ENCODE measurements at places on chromosomes 4 and X.

DNA sequence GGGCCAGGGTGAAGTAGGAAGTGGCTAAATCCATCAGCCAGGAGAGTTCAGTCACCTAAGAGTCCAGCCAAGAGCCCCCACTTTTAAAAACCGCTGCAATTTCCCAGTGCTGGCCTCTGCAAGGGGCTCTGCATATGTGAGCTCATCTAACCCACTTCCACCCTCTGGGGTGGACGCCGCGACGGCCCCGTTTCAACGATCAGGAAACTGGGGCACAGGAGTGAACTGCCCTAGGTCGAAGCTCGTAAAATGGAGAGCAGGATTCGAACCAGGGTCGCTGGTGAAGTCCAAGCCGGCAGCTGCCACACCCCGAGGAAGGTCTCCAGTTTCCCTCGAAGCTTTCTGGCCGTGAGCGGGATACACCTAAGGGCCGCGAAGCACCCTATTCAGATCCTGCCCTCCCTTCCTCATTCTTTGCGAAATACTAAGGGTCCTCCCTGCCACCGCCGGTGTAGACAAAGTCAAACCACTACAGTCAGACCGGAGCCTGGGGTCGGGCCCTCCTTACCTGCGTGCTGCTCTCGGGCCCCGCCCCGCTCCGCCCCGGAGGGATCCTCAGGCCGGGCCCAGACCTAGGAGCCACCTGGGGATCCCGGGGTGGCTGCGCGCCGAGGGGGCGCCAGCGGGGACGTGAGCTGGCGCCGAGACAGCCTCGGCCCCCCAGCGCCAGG, 446 bp downstream of the EVC2 start:
- DNase-seq, result no peak

- DNase-seq, result no peak
Measured at GRCh38 chr4:41678951-41679350, 69.6 kb downstream of the PHOX2B start.

- peak; percentile 52 for DNase-seq
Measured at GRCh38 chr4:176320340-176320975, 692 bp downstream of the SPCS3 start.

DNA sequence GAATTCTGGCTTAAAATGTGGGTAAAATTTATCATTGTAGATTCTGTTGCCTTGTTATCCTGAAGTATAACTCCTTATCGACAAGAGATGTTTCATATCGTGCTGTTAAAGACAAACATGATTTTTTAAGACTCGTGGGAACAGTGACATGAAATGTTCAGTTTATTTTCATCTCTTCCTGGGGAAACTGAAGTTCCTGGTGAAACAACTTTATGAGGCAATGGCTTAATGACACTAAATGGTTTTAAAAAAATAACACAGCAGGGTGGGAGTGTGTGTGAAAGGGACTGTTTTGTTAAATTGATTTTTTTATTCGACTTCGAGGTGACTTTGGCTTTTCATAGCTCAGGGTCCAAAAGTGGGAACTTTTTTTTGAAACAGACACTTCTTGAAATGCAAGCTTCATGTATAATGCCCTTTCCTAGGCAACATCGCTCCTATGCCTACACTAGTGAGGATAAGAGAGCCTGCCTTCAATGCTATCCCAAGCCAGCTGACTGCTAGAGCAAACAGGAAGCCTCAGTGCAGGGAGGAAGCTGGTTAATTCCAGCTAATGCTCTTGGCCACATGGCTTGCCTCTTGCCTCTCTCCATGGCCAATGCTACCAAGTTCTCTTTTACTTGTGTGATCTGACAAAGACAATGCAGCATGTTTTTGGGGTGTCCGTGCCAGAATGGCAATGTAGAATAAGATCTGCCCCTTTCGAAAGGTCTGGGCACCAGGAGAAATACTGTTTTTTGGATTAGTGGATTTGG, 80.9 kb upstream of the PLAC1 start:
- DNase-seq, result peak; percentile 13

GRCh38 chr4:8381814-8382581, 58.5 kb downstream of the ACOX3 start:
- no peak for DNase-seq

- DNase-seq, result no peak
Measured at GRCh38 chrX:149453906-149454822, 50.9 kb downstream of the IDS start.

- no peak for DNase-seq
Measured at GRCh38 chr4:152780267-152780778, 569 bp downstream of the ARFIP1 start.

GRCh38 chr4:181819946-181820345, 423.3 kb upstream of the TENM3 start:
- no peak for DNase-seq

GRCh38 chr4:105859233-105859632, 36.0 kb upstream of the NPNT start:
- DNase-seq, result no peak

- no peak for DNase-seq
Measured at GRCh38 chrX:150753357-150753756, 60.2 kb downstream of the MTMR1 start.

DNA sequence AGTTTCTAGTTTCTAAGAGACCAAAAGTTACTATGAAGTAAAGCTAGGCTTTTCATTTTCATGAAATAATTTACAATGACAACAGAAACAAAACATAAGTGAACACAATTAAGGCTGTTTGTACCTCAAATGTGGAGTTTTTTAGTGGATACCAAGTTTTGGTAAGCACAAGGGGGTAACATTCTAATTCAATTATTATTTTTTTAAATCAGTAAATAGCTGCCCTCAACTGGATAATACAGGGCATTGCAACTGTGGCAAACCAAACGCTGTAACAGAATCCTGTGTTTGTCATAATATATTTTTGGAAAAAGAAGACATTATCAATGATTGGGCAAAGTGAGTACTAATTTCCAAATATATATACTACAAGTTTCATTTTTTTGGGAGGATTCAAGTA, 150.3 kb downstream of the FBXW7 start:
- DNase-seq, result no peak

DNA sequence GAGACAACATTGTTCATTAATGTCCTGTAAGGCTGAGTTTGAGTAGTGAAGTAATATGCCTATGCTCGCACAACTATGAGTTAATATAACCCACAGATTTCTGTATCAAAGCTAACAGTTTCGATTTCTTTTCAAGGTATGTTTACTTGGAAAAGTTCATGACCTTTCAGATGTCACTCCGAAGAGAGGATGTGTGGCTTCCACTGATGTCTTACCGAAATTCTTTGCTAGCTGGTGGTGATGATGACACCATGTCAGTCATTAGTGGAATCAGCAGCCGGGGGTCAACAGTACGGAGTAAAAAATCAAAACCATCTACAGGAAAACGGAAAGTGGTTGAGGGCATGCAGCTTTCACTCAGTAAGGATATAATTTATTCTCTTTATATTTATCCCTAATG, 124.9 kb downstream of the STAG2 start:
- DNase-seq, result no peak

DNA sequence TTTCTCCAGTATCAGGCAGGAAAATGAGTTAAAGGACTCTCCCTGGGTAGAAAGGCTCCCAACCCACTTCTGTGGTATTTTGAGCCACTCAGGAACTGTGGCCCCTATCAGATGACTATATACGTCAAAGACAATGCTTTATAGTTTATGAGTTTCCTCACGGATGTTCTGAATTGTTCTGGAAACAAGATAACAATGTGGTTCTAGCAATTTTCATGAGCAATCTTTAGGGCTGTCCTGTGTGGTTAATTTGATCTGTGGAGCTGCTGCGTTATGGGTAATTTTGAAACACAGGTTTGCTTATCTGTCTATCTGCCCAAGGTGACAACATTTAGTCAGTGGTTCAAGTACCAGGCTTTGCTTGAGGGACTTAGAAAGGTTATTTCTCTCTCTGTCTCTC, 46.7 kb upstream of the IL2 start:
- DNase-seq, result no peak

DNA sequence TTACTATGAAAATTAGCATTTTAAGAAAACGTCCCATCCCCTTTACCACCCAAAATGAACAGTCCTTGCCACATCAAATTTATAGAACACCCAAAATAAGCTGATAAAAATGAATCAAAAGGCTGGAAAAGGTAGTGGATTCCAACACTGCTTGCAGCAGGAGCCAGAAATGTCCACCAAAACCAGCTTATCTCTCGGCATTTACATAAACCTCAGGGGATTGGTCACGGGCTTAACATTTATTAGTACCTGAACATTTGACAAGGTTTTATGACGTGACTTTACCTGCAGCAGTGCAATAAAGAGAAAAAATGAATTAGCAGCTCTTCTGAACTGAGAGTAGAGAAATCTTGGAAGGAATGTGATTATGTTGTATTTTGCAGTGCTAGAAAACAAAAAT, 31.6 kb downstream of the ATP8A1 start:
- DNase-seq, result no peak

DNA sequence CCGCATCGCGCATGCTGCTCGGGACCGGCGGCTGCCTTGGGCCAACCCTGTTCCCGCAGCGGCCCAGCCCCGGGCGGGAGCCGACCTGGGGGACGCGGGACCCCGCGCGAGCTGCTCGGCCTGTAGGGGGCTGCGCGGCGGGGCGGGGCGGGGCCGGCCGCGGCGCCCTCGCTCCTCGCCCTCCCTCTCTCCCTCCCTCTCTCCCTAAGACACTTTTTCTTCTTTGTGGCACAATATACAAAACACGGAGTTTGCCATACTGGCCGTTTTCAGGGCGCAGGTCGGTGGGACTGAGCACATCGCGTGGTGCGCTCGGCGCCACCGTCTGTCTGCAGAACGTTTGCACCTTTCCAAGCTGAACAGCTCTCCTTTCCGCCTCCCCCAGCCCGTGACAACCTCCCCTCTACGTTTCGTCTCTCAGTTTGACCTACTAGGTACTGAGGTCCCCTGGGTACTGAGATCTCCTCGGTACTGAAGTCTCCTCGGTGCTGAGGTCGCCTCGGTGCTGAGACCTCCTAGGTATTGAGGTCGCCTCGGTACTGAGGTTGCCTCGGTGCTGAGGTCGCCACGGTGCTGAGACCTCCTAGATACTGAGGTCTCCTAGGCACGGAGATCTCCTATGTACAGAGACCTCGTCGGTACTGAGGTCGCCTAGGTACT, 261.1 kb upstream of the PLCXD1 start:
- DNase-seq, result no peak

DNA sequence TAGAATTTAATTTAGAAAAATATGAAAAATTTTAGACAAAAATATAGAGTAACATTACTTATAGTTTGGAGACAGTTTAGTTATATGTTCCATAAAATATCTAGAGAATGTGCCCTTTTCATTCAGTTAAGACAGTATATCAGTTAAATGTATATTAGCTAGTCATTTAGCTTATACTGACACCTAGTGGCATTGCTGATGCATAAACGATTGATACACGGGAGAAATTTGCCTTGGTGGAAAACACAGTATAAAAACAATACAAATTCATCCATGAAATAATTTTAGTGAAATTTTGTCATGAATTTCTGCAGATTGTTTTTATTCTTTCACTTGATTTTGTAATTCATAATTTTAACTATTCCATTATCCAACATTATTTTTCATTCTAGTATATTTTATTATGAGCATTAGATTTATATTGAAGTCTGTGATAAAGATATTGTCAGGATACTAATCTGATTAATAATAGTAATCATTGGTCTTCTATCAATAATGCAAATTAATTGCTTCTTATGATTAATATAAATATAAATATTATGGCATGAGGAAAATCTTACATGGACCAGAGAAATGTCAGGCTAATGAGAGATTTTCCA, 219.0 kb downstream of the TLL1 start:
- peak; percentile 53 for DNase-seq

DNA sequence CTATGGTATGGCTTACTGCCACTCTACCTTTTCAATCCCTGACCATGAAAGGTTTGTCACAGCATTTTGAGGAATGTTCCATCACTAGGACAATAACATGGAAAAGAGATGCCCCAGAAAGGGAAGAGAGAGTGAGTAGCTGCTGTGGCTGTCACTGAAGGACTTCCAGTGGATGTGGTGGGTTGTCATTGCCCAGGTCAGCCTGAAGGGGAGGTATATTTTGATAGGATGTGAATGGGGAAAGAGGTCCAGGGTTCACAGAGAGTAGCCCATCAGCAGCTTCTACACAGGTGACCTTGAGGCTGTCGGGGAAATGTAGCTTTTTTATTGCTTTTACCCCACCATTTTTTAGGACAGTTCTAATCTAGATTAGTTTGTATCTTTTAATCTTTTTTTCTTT, 30.8 kb downstream of the MTM1 start:
- no peak for DNase-seq

- no peak for DNase-seq
Measured at GRCh38 chr4:4613641-4614286, 71.9 kb upstream of the STX18 start.

- no peak for DNase-seq
Measured at GRCh38 chr4:81404741-81405140, 67.0 kb downstream of the RASGEF1B start.

DNA sequence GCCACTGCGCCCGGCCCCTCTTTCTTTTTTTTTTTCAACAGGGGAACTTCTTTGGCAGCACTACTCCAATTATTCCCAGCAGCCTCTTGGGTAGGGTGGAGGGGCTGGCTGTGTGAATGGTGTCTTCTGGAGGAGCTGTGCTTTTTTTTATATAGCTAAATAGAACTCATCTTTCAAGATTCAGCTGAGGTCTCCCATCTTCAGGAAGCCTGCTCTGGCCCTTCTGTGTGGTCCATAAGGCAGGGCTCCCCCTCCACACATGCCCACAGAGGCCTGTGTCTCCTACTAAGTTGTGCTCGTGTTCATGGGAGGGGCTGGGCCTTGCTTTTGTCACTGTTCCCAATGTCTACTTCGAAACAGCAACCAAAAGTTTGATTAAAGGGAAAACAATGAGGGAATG, 116.8 kb downstream of the AFAP1 start:
- DNase-seq, result no peak

GRCh38 chr4:135249024-135249423, 1047.4 kb upstream of the PABPC4L start:
- DNase-seq, result peak; percentile 32

- DNase-seq, result no peak
Measured at GRCh38 chr4:101103381-101104142, 243.8 kb downstream of the PPP3CA start.

GRCh38 chr4:108043526-108043925, 53.8 kb downstream of the HADH start:
- DNase-seq, result no peak

DNA sequence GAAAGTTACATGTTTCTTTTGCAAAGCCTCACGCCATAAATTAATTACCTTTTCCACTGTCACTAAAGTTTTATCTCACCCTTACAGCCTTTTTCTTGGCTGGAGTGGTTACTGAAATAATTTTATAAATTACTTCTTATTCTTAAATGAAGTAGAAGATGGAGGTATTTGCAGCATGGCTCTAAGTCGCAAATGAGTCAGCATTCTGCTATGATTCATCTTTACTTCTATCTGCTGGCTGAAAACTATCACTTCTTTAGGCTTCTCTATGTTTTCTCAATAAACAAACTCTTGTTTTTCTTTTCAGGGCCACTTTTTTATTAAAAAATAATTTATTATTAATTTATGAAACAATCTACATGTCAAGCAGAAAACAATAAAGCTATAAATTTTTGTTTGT, 210.2 kb upstream of the GYPA start:
- no peak for DNase-seq
